CD4-positive, alpha-beta T cell treated with Interleukin-1 beta for 1 hour (primary cell): ENCODE measurements at places on chromosomes 2 and 18.

- DNase-seq, result no peak
Measured at GRCh38 chr2:192151853-192152252, 42.9 kb downstream of the TMEFF2 start.

DNA sequence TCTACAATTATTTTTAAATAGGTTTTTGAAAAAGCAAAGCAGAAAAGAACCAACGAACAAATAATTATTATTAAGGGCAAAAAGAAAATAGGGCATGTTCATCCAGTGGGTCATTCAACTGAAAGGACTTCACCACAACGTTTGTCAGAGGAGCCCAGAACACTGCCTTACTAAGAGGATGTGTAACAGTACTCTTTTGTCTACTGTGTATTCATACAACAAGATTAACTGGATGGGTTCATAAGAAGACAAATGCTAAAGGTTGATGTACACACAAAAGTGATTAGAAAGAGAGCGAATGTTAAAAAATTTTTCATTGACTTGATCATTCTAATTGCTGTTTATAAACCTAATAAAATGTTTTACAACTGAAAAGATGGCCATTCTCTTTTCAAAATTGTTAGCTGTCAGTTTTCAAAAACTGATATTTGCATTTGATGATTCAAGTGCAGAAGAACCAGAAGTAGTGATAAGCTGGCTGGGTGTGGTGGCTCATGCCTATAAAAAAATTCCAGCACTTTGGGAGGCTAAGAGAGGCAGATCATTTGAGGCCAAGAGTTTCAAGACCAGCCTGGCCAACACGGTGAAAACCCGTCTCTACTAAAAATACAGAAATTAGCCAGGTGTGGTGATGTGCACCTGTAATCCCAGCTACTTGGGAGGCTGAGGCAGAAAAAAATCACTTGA lies 33.1 kb downstream of the MGAT4A start:
- DNase-seq, result no peak

GRCh38 chr2:129732630-129733026 lies 246.8 kb upstream of the RAB6C start:
- no peak for DNase-seq

- DNase-seq, result no peak
Measured at GRCh38 chr2:151657667-151658076, 76.6 kb downstream of the NEB start.

DNA sequence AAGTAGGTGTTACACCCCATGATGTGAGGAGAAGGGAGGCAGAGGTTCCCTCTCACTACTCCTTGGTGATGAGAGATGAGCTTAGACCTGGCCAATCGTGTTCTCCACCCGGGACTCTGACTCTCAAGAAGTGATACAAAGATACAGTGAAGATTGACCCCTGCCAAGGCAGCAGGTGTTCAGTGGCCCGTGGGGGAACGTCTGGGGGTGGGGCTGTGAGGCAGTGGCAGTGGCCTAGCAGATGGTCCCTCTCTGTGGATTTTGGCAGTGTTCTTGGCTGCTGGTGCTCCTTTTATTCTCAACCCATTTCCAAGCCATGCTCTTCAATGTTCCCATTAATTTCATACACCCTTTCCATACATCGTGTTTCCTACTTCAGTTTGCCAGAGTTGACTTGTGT lies 120.4 kb upstream of the NEDD4L start:
- no peak for DNase-seq
